ENCODE measurements at places on chromosomes 13 and 19. TPM values are rescaled to one million over a fixed set of nuclear protein-coding genes. Genes with fewer than 3 reads are reported as not detected.
A peak's percentile ranks its signal among the peaks of the same experiment; 100 is the strongest.

The RNF17 gene
- not detected for total RNA-seq

The CEACAM7 gene
- not detected for total RNA-seq

The RFX1 gene
- total RNA-seq: 17.6 TPM

- no peak for DNase-seq
These were observed 3.1 kb downstream of the C19orf25 start for GRCh38 chr19:1475751-1476437.

DNA sequence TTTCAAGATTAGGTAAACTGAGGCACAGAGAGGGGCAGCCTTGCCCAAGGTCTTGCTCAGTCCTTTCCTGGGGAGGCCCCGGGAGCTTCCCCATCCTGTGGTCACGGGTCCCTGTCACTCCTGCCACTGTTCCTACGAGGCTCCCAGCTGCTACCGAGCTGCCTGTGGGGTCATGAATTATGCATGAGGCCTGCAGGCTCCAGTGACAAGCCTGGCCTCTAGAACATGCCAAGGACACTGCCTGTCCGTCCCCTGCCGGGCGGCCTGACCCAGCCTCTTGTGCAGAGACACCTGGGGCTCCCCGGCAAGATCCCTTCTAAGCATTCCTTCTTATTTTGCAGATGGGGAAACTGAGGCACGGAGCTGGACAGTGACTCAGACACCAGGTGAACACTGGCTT is 2.7 kb downstream of the FCHO1 start:
- DNase-seq: peak; percentile 50

GRCh38 chr19:752652-753517 is 2.0 kb downstream of the MISP start:
- no peak for DNase-seq

- DNase-seq: no peak
These were observed 216.4 kb downstream of the KLF5 start for GRCh38 chr13:73275163-73275562.

DNA sequence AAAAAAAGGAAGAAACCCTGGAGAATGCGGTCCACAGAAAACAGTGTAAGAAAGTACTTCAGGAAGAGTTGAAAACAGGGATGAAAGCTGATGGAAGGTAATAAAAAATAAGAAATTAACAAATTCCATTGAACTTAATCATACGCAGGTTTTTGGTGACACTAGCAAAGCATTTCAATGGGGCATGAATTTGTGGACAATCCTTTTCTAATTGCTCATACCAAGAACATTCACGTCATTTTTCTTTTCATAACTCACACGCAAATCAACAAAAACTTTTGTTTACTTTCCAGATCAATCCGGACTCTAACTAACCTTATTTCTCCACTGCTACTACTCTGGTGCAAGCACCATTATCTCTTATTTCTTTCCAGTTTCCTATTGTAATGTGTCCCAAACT is 1195.0 kb downstream of the SLITRK5 start:
- DNase-seq: no peak

The DHDH gene
- total RNA-seq: 0.82 TPM

The AP1M2 gene
- not detected for total RNA-seq

GRCh38 chr19:20167651-20168122 is 673 bp downstream of the ZNF486 start:
- DNase-seq: no peak

The CFAP97D2 gene
- total RNA-seq: not detected

The FAAP24 gene
- total RNA-seq: 6.9 TPM

The CCDC122 gene
- 6.4 TPM for total RNA-seq

The MPV17L2 gene
- 17.2 TPM for total RNA-seq

DNA sequence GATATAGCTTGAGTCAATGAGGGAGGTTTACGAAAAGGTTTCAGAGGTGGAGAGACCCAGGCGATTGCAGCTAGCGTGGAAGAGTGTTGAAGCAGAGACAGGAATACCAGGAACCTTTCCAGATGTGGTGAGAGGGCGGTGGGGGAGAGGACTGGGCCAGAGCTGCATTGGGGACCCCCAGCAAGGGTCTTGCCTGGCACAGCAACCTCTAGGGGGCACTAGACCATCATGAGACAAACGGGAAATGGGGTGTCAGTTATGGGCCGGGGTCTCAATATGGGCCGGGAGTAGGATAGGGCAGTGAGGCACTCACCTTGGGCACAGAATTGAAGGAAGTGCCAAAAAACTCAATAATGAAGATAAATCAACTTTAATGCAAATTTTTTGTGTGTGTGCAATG is 2.1 kb upstream of the LRP3 start:
- DNase-seq: no peak

The CYP4F3 gene
- not detected for total RNA-seq

DNA sequence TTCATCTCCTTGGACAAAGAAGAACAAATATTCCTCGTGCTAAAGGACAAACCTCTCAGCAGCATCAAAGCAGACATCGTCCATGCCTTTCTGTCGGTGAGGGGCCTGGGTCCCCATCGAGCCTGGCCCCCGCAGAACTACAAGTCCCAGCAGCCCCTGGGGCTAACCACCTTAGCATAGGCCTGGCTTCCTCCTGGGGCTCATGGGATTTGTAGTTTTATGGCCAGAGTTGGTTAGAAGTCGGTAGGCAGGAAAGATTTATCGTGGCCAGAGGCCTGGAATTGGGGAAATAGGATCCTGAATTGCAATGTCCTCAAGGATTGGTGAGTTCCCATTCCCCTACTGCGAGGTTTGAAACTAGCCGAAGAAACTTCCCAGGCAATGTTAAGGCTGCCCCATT is 19.6 kb downstream of the TMEM150B start:
- DNase-seq: no peak

DNA sequence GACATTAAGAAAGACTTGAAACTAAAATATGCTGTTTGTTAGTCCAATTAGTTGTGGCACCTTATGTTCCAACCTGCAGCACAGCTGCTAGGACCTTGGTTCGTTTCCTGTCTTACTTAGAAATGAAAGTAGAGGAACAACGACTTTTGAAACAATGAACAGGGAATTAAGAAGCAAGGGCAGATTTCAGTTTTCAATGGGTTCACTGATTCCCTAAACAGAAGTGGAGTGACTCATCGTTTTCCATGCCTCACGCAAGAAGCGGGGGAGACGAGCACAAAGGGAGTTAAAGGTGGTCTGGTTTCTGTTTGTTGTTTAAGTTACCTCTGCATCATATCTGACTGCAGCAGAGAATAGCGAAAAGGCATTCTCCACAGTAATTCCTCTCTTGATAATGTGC is 44.8 kb downstream of the PHF11 start:
- no peak for DNase-seq

GRCh38 chr19:2112516-2113320 is 16.0 kb downstream of the IZUMO4 start:
- DNase-seq: no peak

DNA sequence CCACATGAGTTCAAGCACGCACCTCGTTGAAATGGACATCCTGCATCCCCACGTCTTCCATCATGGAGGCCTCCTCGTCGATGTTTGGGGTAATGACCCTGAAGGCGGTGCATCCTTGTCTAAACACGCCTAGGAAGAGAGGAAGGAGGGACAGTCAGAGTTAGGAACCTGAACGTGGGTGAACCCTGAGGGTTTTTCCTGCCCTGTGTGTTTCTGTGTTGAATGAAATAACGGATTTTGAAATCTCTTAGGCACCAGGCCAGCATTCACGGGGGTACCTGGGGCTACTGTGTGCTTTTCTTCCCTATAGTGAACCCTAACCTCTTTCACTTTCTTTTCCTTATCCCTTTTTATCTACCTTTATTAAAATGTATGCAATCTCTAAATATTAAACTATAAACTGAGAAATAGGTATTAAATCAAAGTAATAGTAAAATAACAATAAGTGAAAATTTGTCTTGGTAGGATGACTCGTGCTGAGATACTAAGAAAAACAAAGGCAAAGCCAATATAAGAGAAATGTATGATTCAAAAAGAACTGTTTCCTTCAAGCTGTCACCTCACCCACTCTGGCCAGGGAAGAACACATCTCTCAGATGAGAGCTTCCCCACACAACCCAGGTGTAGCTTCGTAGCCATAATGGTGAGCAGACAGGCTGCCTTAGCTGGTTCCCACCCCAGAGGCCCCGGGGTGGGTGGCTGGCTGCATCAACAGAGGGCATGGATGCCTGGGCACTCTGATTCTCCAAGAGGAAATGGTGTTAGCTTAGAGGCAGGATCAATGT is 72.1 kb upstream of the SLC15A1 start:
- no peak for DNase-seq

GRCh38 chr13:35833608-35834275 is 297.4 kb downstream of the DCLK1 start:
- DNase-seq: no peak

DNA sequence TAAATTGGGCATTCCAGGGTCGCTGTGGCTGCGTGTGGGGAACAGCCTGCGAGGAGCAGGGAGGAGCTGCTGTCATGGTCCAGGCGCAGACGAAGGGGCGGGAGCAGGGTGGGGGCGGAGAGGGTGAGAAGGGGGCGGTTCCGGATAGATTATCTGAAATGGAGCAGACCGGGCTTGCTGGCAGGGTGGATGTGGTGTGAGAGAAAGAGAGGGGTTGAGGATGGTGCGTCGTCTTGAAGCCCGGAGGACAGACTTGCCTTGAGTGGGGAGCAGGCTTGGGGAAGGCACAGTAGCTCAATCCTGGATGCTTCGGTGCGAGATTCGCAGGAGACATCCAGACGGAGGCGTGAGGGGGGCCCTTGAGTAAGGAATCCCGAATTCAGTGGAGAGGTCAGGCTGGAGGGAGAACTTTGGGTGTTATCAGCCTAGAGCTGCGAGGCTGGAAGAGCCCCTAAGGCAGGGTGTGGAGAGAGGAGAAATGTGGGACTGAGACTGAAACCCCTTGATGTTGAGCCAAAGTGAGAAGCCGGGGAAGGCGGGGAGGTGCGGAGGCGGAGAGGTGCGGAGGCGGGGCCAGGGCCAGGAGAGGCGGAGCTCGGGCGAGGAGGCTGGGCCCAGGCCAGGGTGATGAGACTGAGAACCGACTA is 40.6 kb downstream of the DPF1 start:
- peak; percentile 43 for DNase-seq

- DNase-seq: no peak
These were observed 621.1 kb upstream of the KLHL1 start for GRCh38 chr13:70729369-70729768.

DNA sequence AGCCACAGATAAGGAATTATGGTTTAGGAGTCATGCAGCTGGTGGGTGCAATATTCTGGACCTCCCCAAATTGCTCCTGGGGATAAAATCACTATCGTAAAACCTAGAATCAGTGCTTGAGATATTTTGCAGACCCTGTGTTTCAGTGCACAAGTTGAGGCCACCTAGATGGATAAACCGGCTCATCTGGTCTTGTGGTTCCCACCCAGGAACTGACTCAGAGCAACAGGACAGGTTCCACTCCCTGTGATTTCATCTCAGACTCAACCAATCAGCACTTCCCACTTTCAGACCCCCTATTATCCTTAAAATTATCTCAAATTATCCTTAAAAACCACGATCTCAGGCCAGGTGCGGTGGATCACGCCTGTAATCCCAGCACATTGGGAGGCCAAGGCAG is 21.0 kb downstream of the FBXL12 start:
- DNase-seq: no peak

The GAPDHS gene
- not detected for total RNA-seq

The ZNF723 gene
- not detected for total RNA-seq

GRCh38 chr19:38213911-38214625 is 10.0 kb downstream of the DPF1 start:
- no peak for DNase-seq

DNA sequence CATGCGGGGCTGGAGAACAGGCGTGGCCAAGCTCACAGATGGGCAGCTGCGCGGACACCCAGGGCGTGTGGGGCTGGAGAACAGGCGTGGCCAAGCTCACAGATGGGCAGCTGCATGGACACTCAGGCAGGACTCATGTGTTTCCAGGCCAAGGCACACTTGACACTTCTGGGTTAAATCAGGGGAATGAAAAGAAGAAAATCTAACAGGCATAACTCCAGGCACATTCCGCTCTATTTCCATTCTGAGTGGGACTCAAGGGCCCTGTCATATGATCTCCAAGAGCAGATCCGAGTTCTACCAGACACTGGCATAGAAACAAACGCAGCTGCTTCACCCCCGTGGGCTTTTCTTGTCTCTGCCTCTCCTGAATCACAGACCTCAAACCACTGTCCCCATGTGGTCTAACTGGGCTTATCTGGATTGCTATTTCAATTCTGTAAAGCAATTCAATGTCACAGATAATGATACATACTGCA is 17.4 kb upstream of the C13orf46 start:
- DNase-seq: no peak

DNA sequence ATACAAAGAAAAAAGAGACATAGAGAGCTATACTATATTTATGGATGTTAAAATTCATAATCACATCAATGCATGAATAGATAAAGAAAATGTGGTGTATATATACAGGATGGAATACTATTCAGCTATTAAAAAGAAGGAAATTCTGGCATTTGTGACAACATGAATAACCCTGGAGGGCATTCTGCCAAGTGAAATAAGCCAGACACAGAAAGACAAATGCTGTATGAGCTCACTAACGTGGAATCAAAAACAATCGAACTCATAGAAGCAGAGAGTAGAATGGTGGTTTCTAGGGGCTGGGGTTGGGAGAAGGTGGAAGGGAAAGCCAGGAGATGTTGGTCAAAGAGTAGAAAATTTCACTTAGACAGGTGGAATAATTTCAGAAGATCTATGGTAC is 24.0 kb downstream of the UTP14C start:
- no peak for DNase-seq

- DNase-seq: no peak
These were observed 24.8 kb upstream of the PLA2G4C start for GRCh38 chr19:48135411-48135810.

GRCh38 chr19:44552324-44552723 is 22.8 kb upstream of the CEACAM20 start:
- peak; percentile 62 for DNase-seq

DNA sequence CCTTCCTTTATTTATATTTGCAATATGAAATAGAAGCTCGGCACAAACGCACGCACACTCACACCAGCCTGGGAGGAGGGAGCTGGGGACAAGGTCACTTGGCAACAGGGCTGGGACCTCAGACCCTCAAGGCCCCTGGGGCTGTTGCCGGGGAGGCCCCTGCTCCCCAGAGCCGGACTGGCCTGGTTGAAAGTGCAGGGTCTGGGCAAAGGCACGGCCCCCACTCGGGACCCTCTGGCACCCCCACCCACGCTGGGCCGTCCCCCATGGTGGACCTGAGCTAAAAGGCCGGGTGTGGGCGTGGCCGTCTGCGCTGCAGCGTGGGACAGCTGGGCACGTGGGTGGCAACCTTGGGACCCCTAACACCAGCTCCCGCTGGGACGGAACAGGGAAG is 1.2 kb upstream of the TMEM86B start:
- DNase-seq: no peak

The HSD11B1L gene
- total RNA-seq: 21.7 TPM

The CYP2A6 gene
- not detected for total RNA-seq

- DNase-seq: no peak
These were observed 12.7 kb downstream of the CEACAM21 start for GRCh38 chr19:41588497-41589209.

GRCh38 chr13:74243637-74244526 is 109.7 kb upstream of the KLF12 start:
- DNase-seq: no peak
